ENCODE measurements at places on chromosomes 16 and 17.

DNA sequence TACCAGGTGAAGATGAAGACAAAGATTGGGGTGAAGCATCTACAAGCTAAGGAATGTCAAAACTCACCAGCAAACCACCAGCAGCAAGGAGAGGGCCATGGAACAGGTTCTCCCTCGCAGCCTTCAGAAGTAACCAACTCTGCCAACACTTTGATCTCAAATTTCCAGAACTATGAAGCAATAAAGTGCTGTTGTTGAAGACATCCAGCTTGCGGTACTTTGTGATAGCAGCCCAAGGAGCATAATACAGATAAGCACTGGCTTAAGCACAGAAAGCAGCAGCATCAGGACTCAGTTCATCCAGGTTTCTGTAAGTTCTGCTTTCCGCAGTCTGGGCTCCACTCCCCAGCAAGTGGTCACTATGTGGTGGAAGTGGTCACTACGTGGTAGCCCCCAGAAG, 16.0 kb upstream of the CDRT4 start:
- DNase-seq: no peak

DNA sequence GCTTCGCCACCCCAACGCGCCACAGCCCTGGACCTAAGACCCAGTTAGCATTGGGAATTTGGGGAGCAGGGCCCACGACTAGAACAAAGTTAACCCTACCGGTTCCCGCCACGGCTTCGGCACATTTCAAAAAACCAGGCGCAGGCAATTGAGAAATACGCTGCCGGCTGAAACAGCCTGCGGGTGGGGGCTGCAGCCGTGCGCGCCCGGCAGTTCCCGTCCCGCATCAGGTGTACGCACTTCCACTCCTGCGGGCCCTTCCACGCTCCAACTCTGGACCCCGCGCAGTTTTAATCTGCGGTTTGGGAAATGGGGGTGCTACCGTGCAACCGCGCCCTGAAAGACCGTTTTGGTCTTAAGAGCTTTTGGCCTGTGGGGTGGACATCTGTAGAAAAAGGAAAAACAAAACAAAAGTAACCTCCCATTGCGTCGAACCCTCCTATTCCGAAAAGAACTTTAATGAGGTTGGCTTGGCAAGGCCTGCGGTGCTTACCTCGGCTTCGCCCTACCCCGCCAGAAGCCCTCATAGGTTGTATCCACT, 7.1 kb downstream of the IRX5 start:
- no peak for DNase-seq

DNA sequence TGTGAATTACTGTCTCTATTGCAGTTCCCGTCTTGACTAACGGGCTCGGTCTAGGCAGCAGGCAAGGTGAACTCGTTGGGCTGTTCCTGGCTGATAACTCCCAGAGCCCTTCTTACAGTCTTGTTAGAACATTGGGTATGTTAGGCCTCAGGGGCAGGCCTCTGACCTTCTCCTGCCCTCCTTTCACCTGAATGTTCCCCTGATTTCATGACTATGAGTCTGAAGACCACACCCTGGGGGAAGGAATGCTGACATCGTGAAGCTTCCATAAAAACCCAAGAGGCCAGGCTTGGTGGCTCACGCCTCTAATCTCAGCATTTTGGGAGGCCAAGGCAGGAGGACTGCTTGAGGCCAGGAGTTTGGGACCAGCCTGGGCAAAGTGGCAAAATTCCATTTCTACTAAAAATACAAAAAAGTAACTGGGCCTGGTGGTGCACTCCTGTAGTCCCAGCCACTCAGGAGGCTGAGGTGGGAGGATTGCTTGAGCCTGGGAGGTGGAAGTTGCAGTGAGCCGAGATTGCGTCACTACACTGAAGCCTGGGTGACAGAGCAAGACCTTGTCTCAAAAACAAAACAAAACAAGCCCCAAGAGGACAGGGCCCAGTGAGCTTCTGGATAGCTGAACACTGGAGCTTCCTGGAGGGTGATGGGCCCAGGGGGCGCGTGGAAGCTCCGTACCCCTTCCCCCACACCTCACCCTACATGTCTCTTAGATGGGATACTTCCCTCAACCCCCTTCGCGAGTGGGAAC, 47.8 kb upstream of the FBXO47 start:
- no peak for DNase-seq

DNA sequence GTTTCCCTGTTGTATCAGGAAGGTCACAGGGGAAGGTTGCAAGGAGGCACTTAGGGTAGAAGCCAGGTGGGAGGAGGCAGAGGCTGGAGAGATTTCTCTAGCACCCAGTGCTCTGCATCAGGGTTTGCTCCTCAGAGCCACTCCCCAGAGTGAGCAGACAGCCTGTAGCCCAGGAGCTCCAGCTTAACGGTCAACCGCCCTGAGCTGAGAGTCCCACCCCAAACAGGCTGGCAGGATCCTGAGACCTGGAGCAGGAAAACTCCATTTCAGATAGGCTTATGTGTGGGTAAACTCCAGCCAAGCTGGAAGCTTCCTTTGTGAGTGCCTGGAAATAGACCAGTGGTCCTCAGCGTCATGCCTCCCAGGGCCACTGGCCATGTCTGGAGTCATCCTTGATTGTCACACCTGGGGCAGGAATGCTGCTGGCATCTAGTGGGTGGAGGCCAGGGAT, 37.9 kb downstream of the MPRIP start:
- DNase-seq: no peak

DNA sequence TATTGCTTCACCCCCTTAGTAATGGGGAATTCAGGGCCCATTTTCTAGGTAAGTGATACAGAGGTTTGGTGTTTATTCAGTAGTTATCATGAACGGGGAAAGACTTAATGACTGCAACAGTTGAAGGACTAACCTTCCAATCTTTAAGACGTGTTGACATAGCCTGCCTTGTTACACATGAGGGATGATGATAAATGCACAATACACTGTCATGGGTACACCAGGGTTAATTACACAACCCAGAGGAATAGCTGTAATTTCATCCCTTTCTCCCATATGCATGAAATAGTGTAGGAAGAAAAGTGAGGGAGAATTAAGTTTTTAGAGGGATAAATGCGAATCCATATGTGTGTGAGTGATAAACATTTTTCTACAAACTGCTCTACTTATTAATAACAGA, 10.7 kb downstream of the MYH4 start:
- DNase-seq: no peak

DNA sequence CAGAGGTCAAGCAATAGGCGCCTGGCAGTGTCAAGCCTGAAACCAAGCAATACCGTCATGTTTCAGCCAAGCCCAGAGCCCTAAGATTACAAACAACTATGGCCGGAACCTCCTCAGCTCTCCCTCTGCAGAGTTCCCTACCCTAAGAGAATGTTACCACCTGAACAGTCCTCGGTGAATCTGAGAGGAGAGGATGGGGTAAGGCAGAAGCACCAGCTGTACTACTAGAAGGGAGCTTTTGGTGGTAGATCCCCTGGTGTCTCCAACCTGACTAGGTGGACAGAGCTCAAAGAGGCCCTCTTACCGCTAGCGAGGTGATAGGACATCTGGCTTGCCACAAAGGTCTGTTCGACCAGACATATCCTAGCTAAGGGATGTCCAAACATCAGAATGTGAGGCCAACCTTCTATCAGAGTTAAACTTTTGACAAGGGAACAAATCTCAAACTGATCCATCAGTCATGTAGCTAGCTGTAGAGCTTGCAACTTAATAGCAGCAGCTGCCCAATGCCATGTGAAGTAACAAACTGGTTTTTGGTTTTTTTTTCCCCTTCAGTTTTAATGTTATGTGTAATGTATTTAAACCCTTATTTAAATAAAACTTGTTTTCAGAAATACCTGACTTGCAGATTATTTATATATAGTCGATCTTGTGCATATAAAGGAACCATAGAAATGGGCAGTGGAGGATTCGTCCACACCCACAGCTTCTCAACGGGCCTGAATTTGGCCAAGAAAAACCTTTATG, 2.5 kb downstream of the EIF1 start:
- no peak for DNase-seq

- no peak for DNase-seq
Measured at GRCh38 chr17:62827746-62828485, 19.8 kb upstream of the MARCHF10 start.

GRCh38 chr16:81657781-81658180, 121.3 kb upstream of the PLCG2 start:
- DNase-seq: no peak

- DNase-seq: peak; percentile 70
Measured at GRCh38 chr17:67475161-67475937, 98.3 kb downstream of the PITPNC1 start.

DNA sequence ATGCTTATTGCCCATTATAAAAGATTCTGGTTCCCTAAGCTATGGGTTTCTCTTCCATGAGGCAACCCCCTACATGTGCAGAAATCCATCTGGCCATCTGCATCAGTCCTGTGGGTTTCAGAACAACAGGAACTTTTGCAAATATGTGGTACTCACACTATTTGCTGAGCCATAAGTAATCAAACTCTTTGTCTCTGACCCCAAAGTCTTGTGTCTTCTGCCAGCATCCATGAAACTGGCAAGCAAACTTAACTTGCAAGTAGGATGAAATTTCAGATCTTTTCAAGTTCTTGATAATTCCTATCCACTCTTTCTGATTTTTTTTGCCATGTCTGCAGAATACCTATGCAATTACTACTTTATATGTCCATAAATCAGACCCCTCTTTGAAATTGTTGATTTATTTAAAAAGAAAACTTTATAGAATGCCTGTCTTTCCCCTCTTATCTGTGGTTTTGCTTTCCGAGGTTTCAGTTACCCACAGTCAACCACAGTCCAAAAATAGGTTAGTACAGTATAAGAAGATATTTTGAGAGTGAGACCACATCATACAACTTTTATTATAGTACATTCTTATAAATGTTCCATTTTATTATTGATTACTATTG, 158.4 kb upstream of the IRX3 start:
- DNase-seq: no peak

DNA sequence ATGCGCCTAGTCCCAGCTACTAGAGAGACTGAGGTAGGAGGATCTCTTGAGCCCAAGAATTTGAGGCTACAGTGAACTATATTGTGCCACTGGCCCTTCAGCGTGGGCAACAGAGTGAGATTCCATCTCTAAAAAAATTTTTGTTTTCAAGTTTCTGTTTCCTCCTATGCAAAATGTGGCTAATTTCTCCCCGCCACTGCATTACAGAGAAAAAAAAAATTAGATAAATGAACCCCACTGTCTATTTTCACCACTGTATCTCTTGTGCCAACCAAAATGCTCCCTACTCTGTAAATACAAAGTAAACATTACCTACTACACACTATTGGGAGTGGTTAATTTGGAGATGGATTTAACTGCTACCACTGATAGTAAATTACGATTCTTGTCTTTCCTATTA, 2.0 kb downstream of the MARF1 start:
- DNase-seq: no peak

DNA sequence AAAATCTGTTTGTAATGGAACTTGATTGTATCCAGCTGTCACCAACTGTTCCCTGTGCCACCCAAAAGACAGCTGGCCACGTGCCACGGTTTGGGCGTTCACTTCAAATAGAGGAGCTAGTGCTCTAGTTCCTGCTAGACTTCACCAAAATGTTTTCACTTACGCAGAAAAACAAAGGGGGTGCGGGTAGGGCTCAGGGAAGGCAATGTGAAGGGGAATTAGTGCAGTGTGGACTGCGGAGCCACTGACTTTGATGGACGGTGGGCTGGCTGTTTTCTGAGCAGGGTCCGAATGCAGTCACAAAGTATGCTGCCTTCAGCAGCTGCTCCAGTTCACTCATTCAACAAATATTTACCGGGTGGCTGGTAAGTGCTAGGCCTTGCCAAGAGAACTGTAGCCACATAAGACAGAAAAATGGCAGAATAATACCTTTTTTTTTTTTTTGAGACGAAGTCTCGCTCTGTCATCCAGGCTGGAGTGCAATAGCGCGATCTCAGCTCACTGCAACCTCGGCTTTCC, 7.6 kb upstream of the CYTH1 start:
- DNase-seq: no peak

DNA sequence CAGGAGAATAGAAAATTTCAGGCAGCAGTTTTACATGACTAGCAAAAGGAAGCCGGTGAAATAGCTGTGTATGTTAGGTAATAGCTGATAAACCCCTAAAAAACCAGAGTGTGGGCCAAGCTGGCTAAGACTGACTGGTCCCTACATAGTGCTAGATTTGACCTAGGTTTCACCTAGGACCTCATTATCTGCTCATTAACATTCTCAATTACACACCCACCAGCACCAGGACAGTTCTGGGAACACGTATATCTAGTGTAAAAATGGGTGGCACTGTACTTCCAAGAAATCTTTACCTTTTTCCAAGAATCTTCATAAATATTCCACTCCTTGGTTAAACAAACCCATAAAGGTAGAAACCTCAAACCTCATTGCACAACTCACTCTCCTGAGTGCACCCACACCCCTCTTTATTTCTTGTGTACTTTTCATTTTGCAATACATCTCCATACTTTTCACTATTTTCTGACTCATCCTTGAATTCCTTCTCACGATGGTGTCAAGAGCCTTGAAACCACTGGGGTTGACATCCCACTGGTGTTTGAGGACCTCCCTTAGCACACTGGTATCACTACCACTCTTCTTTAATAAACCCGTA, 262.7 kb upstream of the KCNJ16 start:
- DNase-seq: no peak

GRCh38 chr17:83079352-83079747, at the start of gene METRNL:
METRNL (plus strand) TSS chr17:83079609; CDS start chr17:83079816, 207 bp downstream.
- DNase-seq: peak; percentile 39

DNA sequence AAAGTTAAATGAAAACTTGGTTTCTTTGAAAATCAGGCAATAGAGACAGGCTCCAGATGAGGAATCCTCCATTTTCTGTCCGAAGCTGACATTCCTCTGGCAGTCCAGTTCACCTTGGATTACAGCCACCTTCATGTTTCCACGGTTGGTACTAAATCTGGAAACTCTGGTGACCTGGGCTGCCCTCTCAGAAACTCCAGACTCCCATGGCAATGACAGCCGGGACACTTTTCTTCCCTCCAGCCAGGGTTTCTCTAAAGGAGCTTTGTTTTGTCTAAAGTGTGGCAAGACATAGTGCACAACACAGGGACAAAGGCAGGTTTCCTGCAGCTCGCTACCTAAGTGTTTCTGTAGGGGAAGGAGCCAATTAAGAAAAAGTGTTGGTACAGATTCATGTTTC, 36.0 kb downstream of the CLUAP1 start:
- no peak for DNase-seq

DNA sequence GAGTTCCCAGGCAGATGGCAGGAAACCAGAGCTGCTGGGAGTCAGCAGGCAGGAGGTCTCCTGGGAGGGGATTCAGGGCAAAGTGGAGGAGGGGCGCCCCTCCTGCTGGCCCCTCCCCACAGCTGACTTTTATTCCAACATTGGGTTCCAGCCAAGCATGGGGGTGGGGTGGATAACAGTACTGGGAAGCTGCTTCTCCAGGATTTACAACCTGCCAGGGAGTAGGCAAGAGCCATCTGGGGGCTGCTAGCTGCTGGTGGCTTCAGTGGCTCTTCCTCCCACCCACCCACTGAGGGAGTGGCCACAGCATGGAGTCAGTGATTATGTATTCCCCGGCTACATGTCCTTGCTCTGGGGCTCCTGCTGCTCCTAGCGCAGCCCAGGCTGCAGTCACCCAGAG, 36.8 kb downstream of the TMEM132E start:
- no peak for DNase-seq

DNA sequence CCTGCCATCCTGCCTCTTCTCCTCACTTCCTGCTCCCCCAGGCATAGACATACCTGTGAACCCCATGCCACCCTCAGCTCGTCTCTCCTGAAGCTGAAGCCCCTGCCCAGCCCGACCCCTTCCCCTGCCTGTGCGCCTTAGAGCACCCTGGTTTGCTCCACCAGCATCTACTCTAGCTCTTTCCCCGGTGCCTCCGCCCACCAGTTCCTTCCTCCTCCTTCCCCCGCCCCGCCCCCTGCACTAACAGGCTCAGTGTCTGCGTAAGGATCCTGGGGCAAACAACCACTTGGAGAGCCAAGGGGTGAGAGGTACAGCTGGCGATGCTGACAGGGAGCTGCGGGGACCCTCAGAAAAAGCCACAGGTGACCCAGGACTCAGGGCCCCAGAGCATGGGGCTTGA, 1.9 kb downstream of the GPR142 start:
- peak; percentile 49 for DNase-seq

All from stimulated activated CD8-positive, alpha-beta memory T cell treated with anti-CD3 and anti-CD28 coated beads, Interleukin-2, amount 100 ng/mL, for 1 hour (primary cell).